ENCODE measurements at places on chromosomes 1 and 21.

GRCh38 chr1:233651061-233651460 lies 37.2 kb downstream of the KCNK1 start:
- DNase-seq: no peak

- no peak for DNase-seq
These were observed 144.7 kb downstream of the PRDM16 start for GRCh38 chr1:3213730-3214129.

GRCh38 chr1:34736692-34737091 lies 18.2 kb upstream of the GJB5 start:
- no peak for DNase-seq

DNA sequence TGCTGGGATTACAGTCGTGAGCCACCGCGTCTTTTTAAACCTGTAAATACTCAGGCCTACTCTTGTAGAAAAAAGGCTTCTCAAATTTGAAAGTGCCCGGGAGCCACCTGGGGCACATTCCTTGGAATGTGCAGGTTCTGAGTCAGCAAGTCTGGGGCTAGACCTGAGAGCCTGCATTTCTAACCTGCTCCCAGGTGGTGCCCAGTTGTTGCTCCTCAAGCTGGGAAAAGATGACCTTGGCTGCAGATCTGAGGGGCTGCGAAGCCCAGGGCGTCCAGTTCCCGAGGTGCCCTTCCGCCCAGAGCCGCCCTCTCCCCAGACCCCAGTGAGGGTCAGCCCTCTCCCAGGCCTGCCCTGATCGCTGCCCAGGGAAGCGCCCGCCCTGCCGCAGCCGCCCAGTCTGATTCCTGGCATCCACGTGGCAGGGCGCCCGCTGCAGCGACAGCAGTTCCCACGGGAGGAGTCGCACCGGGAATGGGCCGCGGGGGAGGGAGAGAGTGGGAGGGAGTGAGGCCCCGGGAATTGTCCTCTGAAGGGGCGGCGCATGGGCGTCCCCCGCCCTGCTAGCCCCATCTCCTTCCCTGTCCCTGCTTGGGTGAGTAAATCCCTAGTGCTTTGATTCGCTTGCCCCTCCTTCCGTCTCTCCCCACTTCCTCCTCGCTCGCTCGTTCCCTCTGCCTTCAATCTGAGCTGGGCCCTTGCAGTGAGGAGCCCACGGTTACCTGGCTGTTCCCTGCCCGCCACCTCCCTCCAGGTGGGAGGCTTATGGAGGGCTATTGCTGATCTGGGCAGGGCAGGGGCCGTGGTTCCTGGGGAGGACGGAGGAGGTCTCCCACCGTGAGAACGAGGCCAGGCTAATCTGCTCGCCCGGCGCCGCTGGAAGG lies 18.8 kb upstream of the TENT5B start:
- no peak for DNase-seq

DNA sequence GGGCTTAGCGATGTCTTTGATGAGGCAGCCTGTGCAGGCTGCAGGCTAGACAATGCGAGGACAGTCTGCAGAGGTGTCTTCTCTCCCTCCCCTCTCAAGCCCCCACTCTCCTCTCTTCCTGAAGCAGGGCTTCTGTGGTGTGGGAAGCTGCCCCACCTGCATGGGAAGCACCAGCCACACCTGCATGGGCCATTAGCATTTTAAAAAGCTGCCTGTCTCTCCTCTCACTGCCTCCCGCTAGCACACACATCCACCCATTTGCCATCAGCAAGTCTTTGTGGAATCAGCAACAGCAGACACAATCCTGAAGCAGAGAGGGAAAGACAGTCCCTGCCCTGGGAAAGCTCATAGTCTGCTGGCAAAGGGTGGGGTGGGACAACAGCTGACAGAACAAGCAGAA lies 53.1 kb downstream of the NAV1 start:
- DNase-seq: no peak

DNA sequence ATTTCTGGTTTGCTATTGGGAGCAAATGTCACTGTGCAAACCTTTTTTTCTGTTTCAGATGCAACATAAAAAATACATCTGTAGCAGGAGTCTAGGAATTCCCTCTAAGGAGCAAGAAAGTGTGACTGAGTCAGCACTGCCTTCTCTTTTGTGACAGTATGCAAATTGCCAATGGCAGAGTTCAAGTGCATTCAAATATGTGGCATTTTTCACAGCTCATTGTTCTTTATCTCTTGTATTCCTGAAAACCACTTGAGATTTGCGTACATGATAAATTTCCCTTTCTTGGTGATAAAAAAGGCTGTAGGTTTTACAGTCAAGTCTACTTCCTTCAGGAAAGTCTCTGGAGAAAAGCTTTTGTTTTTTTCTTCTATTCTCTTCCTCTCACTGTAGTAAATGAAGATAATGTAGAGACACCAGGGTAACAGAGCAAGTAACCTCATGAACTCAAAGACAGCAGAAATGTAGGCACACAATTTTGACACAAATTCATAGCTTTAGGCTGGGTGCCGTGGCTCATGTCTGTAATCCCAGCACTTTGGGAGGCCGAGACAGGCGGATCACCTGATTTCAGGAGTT lies 129.7 kb upstream of the L1TD1 start:
- DNase-seq: no peak

DNA sequence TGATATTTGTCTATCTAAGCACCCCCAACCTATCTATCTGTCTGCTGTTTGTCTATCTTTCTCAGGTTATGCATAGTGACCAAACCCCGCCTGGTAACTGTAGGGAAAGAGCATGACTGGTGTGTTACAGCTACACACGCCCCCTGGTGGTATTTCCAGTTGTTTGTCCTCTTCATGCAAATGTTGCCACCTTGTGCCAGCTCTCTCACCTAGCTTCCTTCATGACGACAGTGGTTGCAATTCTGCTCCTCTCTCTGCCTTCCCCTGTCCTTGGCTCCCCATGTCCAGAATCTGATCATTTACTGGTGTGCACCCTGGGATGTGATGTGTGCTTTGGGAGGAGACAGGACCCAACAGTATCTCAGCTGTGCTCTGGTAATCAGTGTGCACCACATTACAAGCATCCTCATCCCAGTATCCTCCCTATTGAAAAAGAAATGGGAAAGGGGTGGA lies 8.1 kb upstream of the INKA2 start:
- peak; percentile 68 for DNase-seq

DNA sequence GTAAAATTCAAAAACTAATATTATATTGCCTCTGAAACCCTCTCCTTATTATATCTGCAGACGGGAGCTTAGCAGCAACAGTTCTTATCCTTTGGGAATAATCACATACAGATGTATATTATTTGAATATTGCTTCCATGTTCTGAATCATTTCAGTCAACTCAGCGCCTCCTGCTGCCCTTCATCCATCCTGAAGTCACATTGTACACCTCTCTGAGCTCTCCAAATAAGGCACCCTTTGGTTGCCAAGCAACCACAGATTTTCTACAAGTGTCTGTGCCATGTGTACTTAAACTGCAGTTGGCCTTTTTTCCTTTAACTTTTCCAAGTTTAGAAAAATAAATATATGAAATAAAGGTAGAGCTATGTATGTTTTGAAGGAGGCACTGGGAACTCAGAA lies 384.3 kb downstream of the LRRIQ3 start:
- DNase-seq: no peak

DNA sequence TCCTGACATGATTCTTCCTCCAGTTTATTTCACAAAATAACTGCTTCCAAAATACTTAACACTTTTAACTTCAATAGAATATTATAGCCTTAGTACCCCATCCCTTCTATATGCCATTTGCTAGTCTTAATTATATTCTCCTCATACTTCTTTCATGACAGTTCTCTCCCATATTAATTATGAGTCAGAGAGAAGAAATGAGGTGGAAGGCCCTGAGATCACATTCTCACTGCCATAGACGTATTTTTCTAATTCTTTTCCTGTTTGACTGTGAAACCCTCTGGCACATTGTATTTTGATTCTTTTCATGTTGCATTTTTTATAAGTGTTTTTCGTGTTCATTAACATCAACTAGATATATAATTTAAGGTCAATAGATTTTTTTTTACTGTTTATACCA lies 88.4 kb downstream of the GTF2B start:
- DNase-seq: no peak

- DNase-seq: no peak
These were observed 48.7 kb upstream of the LRRC7 start for GRCh38 chr1:69519006-69519405.

DNA sequence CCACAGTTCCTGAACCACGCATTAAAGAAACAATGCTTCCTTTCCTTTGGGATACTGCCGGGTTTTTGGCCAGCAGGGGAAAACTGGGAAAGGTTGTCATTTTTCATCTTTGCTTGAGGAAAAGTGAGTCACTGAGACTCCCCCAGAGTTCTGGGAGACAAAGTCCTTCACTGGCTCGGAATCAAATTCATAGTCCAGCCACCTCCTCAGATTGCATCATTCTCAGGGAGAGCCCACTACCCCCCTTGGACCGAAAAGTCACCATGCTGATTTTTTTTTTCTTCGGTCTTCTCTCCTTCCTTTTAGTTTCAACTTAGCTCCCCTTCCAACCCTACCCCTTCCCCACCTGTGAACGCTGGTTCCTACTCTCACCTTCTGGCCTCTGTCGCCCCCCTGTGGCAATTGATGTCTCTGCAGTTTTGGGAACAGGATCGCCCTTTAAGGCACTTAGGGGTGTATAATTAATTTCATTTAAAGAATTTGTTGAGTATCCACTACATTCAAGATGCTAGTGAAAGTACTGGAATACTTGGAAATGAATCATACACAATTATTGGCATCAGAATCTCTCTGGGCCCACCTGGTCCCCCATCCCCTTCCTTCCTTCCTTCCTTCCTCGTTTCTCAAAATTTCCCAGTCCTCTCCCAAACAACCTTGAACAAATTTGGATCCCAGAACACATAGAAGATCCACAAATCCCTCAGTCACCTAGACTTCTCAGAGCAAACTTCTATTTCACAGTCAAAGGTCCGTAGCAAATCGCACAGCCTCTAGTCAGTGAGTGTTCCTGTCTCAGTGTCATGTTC lies 6.9 kb downstream of the ACKR1 start:
- DNase-seq: no peak

DNA sequence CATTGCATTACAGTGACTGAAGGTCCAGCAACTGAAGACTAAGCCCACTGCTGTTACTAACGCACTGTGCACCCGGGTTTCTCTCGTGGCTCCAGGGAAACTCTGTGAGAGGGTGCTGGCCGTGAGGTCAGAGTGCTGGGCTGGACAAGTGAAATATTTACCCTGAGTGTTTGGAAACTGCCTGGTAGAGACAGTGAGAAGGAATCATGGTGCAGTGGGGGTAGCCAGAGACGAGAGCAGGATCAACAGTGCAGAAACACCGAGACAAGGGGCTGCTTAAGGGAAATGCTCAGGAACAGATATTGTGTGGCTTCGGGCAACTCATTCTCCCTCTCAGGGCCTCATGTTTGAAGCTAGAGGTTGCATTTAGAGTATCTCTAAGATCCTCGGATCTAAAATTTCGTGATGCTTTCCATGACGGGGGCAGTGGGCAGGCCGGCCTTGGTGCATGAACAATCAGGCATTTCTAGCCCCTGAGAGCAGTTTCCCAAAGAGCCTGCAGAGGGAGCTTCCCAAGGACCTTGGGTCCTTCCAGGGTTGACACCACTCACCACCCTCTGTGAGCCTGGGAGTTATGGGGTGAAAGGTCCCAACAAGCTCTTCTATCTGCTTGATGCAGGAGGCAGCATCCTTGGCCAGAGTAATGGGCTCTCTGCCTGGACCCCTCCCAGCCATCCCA lies 9.7 kb downstream of the CD2 start:
- no peak for DNase-seq

- DNase-seq: no peak
These were observed 516 bp downstream of the TBX15 start for GRCh38 chr1:118987468-118988185.

- peak; percentile 37 for DNase-seq
These were observed 774 bp upstream of the DYRK1A start for GRCh38 chr21:37365517-37366481.

DNA sequence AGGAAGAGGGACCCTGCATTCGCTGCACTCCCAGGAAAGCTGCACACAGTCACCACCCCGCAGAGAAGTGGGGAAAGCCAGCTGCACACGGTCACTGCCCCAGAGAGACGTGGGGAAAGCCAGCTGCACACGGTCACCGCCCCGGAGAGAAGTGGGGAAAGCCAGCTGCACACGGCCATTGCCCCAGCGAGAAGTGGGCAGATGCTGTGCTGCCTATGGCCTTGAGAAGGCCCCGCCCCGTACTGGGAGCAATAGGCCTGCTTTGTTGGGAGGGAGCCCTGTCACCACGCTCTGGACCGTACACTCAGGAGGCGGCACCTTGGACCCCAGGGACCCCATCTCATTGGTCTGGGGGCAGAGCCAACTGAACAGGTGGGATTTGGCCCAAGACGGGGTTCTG lies 4.3 kb upstream of the GPR153 start:
- no peak for DNase-seq

DNA sequence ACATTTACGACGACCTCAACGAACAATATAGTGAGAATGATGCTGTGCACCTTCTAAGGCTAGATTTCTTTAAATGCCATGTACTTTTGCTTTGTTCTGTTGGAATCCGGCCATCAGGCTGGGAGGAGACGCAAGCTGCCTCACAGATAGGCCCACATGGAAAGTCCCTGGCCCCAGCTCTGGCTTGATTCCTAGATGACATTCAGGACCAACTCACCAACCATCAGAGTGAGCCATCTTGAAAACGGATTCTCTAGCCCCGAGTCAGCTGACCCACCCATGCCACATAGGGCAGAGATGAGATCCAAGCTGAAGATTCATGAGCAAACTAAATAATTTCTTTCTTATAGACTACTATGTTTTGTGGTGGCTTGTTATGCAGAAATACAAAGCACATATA lies 164.4 kb downstream of the ZNF281 start:
- DNase-seq: no peak

DNA sequence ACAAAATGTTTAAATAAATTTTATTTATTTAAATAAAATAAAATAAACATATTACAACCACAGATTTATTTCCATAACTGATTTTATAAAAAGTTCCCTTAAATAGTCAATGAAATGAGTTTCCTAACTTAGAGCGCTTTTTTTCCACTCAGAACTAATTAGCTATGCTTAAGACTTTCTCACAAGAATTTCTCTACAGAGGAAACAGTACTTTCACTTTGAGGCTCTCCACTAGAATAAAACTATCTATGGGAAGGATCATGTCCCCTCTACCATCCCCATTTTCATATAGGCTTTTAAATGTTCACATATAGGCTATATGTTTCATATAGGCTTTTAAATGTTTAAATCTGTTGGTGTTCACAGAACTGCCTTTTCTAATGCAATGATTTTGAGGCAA lies 40.0 kb upstream of the DPH5 start:
- no peak for DNase-seq

GRCh38 chr1:22680726-22681125 lies 27.7 kb downstream of the C1QB start:
- DNase-seq: no peak

GRCh38 chr1:57826535-57826934 lies 402.7 kb upstream of the DAB1 start:
- no peak for DNase-seq

All from stimulated activated CD8-positive, alpha-beta memory T cell treated with anti-CD3 and anti-CD28 coated beads, Interleukin-7, amount 100 ng/mL, for 48 hours (primary cell).